ENCODE measurements at places on chromosomes 7 and 10. TPM values are rescaled to one million over a fixed set of nuclear protein-coding genes. Genes with fewer than 3 reads are reported as not detected.

DNA sequence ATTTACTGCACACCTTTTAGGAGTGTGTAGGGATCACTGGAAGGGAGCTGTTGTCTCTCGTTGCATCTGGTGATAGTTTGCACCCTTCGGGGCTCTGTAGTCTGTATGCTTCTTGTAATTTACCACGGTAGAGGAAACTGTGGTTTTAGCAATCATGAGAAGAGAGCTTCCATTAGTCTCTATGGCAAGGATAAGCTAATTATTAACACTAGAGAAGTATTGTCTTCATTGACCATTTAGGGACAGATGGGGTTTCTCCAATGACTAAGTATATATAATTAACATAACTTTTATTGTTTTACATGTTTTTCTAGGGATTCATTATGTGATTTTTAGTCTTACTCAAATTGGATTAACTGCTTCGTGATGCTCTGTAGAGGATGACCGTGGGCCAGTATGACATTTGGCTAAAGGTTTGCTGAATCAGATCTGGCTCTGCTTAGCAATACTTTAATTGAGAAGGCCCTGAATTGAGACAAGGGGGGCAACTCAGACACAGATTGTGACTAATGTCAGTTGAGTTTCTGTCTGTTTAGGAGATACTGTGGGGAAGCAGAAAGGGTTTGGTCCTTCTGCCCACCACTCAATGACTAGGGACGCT, 8.7 kb downstream of the SLC18A2 start:
- no peak for DNase-seq

Gene SLC13A1
- polyA plus RNA-seq = 25.1 TPM

DNA sequence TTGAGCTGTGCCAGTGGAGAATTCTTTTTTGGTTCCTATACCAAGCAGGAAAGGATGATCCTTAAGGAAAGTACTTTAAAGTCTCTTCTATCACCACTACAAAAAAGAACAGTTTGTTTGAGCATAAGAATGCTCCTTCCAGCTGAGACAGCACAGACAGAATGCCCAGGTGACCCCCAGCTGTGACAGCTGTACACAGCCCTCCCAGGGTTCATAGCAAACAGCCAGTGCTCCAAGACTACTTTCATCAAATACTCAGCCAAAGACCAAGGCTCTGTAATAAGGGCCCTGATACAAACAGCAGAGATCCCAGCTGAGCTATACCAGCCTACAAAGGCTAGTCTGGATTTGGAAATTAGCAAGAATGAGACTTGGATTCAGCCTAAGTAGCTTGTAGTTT, 65.7 kb downstream of the NXPH1 start:
- no peak for DNase-seq

Gene CACNB2
- polyA plus RNA-seq = 3.3 TPM

Gene STEAP4
- polyA plus RNA-seq = 0.06 TPM

Gene UNC5B
- 49.0 TPM for polyA plus RNA-seq

GRCh38 chr7:96416599-96416998, 94.7 kb upstream of the SLC25A13 start:
- DNase-seq = no peak

- no peak for DNase-seq
These were observed 144.4 kb downstream of the ARID5B start for GRCh38 chr10:62045765-62046521.

Gene TAS2R4
- 1.2 TPM for polyA plus RNA-seq

DNA sequence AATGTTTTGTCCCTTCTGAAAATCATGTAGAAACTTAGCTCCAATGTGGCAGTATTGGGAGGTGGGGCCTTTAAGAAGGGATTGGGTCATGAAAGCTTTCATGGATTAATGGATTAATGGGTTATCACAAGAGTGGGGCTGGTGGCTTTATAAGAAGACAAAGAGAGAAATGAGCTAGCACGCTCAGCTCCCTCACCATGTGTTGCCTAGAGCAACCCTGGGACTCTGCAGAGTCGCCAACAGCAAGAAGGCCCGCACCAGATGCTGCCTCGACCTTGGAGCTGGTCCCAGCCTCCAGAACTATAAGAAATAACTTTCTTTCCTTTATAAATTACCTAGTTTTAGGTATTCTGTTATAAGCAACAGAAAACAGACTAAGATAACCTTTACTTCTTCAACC, 74.9 kb upstream of the HECW1 start:
- no peak for DNase-seq

GRCh38 chr7:11625669-11626068, 206.3 kb downstream of the THSD7A start:
- DNase-seq = no peak

- no peak for DNase-seq
These were observed 2.2 kb upstream of the ZNF239 start for GRCh38 chr10:43576580-43576979.
